GM12865 (cell line): ENCODE measurements at places on chromosomes 3 and 15.

GRCh38 chr3:33132019-33132360 is 18.2 kb downstream of the CRTAP start:
- DNase-seq = no peak

DNA sequence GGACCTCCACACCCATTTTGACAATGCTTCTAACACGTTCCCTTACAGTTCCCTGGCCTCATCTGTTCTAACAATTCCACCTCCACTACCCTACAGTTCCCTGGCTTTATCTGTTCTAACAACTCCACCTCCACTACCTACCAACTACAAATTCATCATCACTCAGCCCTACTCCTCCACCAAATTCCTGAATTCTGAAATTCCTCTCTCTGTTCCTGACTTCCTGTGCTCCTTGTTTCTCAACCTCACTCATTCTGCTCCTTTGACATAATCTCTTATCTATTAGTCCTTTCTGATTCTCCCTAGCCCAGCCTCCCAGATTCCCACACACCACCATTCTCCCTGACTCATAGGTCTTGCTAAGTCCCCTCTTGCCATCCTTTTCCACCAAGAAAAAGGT is 22.5 kb downstream of the UPK1B start:
- DNase-seq = no peak

DNA sequence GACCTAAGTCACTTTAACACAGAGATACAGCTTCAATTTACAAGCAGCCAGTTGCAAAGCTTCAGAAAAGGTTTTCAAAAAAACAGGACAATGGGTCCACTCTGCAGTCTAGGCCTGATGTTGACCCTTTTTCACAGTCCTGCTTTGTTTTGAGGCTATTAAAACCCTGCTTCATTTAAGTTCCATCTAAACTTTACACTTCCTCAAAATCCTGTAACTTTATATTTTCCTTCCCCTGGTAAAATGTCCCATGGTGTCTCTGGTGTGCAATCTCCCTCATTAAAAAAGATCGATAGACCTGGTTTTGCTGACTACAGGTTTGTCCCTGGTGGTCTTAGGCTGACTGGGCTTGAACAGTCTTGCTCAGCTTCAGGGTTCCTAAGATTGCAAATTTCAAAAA is 5.1 kb upstream of the RPL14 start:
- no peak for DNase-seq

- no peak for DNase-seq
Measured at GRCh38 chr3:120462409-120462959, 11.7 kb upstream of the FSTL1 start.

DNA sequence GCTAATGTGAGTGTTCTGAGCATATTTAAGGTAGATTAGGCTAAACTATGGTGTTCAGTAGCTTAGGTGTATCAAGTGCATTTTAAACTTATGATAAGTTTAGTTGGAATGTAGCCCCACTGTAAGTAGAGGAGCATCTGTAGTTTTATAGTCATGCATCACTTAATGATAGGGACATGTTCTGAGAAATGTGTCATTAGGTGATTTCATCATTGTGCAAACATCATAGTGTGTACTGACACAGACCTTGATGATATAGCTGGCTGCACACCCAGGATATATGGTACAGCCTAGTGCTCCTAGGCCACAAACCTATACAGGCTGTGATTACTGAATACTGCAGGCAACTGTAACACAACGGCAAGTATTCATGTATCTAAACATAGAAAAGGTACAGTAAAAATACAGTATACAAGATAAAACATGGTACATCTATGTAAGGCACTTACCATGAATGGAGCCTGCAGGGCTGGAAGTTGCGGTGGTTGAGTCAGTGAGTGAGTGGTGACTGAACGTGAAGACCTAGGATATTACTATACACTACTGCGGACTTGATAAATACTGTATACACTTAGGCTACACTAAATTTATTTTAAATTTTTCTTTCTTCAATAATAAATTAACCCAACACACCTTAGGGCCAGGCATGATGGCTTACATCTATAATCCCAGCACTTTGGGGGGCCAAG is 17.9 kb downstream of the DNAH1 start:
- no peak for DNase-seq

DNA sequence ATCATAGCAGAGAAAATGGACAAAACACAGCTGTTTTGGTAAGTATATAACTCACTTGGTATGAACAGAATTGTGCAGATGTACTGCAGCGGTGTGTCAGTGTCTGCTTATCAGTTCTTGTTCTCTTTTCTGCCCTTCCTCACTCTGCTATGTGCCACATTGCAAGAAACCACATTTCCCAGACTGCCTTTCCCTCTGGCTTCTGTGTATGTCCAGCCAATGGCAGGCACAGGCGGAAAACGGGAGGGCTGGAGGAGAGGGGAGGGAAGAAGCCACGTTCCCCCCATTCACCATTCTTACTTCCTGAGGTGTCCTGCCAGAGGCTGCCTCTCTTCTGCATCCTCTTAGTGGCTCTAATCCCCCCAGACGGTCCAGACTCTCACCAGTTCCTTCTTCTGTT is 15.4 kb downstream of the HHLA2 start:
- no peak for DNase-seq

DNA sequence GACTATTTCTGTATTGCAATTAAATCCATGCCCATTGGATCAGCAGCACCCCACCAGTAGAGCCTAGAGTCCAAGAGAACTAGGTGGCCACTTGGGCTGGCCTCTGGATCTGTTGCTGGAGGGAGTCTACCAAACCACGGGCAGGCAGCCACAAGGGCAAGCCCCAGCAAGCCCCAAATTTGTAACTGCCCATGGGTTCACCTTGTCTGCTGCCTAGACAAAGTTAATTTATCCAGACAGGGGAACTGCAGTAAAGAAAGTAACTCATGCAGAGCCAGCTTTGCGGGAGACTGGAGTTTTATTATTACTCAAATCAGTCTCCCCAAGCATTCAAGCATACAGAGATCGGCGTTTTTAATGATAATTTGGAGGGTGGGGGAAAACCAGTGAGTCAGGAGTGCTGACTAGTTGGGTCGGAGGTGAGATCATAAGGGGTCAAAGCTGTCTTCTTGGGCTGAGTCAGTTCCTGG is 74.0 kb upstream of the TERB2 start:
- DNase-seq = peak; percentile 93

DNA sequence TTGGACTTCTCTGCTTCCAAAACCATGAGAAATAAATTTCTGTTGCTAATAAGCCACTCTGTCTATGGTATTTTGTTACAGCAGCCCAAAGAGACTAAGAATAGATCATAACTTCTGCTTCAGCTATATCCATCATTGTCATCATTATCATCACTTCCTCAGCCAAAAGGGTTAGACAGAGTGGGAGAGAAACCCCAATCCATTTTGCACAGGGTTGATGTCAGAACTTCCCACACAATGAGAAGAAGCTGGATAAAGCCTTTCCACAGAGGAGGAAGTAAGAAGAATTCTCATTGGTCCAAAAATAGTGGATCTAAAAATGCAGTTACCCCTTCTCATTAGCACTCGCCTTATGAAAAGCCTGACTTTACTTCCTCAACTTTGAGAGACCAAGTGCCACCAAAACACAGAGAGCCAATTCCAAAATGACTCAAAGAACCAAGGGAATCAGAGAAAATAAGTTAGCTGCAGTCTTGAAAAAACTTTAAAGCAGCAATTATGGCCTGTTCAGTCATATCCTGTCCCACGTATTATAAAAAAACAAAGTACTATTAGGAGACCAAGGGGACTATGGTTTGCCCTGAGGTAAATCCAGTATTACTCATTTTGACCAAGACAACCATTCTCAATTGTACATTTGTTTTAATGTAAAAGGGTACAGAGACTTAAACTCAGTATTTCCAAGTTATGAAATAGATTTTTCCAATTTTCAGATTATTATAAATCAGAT is 80.2 kb downstream of the WNT5A start:
- DNase-seq = no peak

DNA sequence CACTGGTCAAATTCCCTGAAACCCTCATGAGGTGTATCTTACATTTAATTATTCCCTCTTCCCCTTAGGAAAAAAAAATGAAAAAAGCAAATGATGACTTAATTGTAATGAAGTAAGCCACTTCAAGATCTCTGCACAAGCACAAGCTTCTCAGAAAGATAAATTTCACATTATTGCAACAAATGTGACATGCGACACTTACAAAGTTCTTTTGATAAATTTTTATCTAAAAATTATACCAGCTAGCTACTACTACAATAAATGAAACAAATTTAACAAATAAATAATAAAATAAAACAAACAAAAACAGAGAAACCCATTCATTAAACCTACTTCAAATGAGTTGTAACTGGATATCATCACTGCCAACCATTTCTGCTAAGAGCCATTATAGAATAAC is 10.0 kb upstream of the TM2D3 start:
- no peak for DNase-seq

DNA sequence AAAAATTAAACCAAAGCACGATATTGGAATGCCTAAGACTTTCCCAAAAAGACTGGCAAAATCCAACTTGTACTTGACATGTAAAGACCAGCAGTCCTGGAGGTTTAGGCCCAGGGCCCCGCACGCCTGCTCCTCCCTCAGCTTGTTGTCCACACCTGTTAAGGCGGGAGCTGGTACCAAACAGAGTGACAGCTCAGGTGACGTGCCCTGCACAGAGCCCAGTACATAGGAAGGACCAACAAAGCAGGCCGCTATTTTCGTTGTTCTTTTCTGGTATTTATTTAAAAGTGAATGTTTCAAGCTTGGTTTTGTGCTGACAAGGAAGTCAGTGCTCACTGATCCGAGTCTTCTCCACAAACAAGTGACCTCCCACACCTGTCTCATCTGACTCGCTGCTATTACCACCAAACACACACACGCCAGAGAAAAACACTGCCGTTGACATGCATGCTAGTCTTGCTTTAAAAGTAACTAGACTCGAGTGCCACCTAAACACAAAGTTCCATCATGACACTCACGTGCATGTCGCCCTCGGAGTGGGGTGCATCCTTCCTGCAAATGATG is 50.2 kb downstream of the HERC2 start:
- DNase-seq = no peak
